T-helper 17 cell (primary cell): ENCODE measurements at places on chromosomes 4 and X.

DNA sequence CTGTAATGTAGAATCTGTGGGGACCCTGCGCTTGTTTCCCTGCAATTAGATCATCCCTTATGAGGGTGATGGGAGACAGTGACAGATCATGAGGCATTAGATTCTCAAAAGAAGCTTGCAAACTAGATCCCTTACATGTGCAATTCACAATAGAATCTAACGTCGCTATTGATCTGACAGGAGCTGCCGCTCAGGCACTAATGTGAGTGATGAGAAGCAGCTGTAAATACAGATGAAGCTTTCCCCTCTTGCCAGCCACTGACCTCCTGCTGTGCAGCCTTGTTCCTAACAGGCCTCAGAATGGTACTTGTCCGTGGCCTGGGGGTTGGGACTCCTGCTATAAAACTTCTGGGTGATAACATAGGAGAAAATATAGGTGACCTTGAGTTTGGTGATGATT lies 1076.8 kb downstream of the PDHA2 start:
- no peak for DNase-seq

- DNase-seq: no peak
Observed at GRCh38 chrX:56791456-56791855, 62.4 kb downstream of the NBDY start.

DNA sequence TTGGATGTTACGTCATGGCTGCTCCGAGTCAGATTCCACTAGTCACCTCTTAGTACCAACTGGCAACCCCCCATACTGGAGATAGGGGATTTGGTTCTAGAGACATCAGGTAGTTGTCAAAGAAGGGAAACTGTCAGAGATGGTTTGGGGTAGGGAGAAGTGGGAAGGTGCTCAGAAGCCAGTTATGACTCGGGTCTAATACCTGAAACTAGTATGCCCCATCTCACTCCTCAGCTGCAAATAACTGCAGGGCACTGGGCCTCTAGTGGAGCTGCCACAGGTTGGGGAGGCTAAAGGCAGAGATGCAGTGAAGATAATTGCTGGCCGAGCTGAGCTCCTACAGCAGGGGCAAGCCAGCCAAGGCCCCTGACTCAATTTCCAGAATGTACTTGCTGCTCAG lies 30.0 kb downstream of the OTUD6A start:
- no peak for DNase-seq

DNA sequence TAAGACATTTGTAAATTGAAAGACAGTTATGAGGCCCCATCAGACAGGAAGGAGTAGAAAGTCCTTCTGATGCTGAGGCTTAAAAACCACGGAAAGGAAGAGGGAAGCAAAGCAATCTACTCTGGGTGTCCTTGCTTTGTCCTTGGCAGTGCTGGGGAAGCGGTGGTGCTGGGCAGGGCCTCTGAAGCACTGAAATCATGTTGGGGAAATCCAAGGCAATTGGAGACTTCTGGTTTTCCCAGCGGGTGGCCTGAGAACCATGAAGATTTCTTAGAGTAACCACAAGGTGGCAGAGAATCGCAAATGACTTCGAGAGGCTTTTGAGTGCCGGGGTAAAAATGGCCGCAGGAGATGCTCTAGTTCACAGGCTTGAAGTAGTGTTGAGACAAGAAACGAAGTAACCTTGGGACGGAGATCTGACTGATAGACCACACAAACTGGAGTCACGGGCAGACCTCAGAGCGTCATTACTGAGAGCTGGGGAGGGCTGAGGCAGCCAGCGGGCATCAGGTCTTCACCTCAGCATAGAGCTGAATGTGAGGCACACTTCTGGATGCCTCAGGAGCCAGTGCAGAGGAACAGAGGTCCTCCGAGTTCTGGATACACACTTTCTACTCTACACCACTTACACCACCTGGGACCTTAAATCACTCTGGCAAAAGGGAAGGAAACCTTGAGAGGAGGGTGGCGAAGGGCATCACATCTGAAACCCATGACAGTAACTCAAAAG lies 130.7 kb upstream of the GPRIN3 start:
- peak; percentile 17 for DNase-seq

DNA sequence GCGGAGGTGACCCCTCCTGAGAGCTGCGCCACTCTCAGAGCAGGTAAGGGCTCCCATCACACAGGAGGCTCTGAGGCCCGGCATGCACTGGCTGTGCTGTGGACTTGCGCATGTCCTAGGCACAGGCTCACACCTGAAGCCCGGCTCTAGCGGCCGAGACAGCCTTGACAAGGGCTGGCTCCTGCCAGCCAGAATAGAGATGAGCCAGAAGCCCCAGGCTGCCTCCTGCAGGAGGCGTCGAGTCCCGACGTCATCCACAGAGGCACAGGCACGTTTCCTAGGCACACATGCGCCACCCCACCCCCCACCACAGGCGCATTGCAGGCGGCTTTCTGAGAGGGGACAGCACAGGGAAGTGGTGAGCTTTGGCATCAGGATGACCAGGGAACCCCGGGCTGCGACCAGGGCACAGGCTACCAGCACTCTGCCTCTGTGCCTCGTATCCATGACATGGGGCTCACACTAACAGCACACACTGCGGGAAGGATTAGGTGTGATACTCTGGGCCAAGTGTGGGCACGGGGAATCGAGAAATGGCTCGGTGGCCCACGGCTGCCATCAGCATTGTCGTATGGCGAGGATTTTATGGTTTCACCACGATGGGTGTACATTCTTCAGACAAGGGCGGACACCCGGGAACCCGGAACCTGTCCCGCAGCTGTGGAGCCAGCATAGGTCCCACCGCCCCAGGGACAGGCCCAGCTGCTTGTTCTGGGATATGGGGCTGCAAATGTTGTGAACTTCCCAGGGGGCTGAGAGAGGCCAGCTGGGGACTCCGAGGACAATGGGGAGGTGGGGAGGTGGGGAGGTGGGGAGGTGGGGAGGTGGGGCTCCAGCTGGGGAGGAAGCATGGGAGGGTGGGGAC lies 90.7 kb upstream of the ADRA2C start:
- DNase-seq: no peak

- no peak for DNase-seq
Observed at GRCh38 chr4:183430317-183430993, 14.0 kb upstream of the CDKN2AIP start.

DNA sequence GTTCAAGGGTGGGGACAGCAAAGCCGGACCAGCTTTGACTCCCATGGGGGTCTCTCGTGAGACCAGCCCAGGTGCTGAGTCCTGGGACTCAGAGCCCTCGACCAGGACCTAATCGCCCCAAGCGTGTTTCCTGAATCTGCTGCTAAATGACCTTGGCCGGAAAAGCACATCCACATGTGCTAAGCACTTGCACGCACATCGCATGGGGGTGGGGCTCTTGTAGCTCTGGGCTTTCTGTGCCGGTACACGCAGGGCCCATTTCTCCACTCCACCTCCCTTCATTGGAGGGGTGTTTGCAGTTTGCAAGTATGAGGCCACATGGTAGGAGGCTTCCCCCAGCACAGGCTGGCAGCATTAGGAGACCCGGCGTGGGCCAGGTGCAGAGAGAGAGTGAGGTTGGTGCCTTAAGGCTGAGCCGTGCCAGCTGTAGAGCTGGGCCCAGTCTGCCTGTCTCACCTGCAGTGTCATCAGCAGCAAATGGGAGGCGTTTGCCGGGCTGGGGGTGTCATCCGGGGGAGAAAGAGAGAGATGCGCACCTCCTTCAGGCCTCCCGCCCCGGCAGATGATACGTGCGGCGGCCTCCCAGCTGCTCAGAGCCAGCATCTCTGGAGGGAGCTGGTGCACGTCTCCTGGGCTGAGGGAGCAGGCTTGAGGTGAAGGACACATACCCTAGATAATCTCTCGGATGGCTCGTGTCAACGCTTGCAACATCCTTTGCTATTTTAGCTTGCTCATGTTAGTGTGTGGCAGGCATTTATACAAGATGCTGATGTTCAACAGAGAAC lies 45.2 kb upstream of the CLCN4 start:
- peak; percentile 56 for DNase-seq

DNA sequence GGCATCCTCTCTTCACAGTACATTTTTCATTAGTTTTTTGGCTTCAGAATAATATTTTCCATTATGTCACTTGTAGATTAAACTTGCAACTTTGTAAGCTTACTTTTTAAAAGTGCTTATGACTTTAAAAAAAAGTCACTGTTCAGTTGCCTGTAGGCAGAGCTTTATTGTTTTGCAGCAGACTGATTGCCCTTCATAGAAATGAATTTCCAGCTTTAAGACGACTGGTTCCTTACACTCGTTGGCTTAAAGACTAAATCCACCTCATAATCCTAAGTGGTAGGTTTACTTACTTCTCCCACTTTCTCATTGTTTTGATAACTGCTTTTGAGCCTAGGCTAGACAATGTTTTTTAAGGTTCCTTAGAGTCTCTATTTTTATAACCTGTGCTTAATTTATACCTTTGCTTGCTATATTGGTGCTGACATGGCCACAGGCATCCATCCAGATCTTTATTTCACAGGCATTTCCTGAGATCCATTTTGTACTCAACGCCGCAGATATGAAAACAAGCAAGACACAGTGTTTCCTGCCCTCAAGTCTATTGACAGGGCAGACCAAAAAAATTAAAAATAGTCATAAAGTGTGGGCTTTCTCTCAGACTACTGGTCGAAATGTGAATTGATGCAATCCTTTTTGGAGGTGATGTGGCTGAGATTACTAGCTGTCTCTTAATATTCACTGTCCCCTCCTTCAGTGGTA lies 12.6 kb upstream of the IL13RA2 start:
- no peak for DNase-seq

GRCh38 chr4:82652062-82652461 lies 90.3 kb upstream of the TMEM150C start:
- no peak for DNase-seq

DNA sequence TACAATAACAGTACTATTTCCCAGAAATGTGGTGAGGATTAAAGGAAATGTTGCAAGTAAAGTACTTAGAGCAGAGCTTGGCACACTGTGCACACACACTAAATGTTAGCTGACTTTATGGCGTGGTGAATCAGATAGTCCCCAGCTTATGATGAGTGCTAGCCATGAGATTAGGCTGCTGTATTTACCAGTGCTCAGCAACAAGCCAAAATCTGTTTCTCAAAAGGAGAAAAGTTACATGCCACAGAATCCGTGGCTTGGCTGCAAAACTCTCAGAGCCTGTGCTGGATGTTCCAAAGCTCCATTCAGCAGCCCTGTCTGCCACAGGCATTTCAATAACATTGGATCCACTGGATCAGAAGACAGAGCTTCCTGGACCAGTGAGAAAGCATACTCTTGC lies 12.8 kb upstream of the STBD1 start:
- no peak for DNase-seq

- no peak for DNase-seq
Observed at GRCh38 chrX:131918839-131919238, 104.3 kb upstream of the STK26 start.

- no peak for DNase-seq
Observed at GRCh38 chr4:2621419-2621818, 85.0 kb downstream of the FAM193A start.

DNA sequence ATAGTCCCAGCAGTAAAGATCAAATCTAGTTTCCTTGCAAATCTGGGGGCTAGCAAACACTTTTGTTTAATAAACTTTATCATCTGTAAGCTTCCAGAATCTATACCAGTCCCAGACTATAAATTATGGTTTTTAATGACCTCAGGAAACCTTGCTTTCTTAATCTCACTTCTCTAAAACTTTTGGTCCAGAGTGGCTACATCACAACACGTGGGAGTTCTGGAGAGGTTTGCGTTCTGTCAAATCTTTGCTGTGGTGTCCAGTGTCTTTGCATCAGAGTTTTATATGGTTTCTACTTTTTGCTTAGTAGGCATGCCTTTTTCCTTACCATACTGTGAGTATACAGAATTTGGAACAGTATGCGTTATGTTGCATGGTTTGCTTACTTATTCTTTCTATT lies 193.9 kb downstream of the ANK2 start:
- DNase-seq: no peak

GRCh38 chrX:70480660-70481018 lies 36.0 kb downstream of the DLG3 start:
- DNase-seq: no peak

GRCh38 chr4:153232768-153233167 lies 28.5 kb downstream of the TRIM2 start:
- no peak for DNase-seq

DNA sequence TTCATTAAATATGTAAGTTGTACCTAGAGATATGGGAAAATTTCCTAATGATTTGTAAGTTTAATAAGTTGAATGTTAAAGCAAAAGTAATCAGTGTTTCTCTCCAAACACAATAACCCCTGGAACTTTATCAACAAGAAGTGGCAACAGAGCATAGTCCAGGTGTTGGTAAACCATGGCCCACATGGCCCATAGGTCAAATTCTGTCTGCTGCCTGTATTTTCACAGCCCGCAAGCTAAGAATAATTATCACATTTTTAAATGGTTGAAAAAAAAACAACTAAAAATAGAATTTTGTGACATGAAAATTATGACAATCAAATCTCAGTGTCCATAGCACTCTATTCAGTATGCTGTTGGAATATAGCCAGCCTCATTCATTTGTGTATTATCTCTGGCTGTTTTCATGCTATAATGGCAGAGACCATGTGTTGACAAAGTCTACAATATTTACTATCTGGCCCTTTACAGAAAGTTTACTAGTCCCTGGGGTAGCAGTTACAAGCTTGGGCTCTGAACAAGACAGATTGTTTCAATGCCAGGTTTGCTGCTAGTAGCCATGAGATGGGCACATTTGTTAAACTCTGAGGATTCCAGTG lies 395.8 kb downstream of the GASK1B start:
- DNase-seq: no peak

GRCh38 chr4:94302191-94302590 lies 40.4 kb downstream of the HPGDS start:
- no peak for DNase-seq

GRCh38 chr4:102535398-102536082 lies 34.4 kb downstream of the NFKB1 start:
- no peak for DNase-seq
